ENCODE measurements at places on chromosomes 1 and 21. TPM values are rescaled to one million over a fixed set of nuclear protein-coding genes. Genes with fewer than 3 reads are reported as not detected.

The CENPL gene
- total RNA-seq = 26.3 TPM

The CD34 gene
- total RNA-seq = 42.5 TPM

The MR1 gene
- total RNA-seq = 24.1 TPM

The SLC35F3 gene
- total RNA-seq = 0.32 TPM

The ERG gene
- total RNA-seq = 17.1 TPM

The FCER1A gene
- total RNA-seq = 1.7 TPM

The SYCP1 gene
- not detected for total RNA-seq

The SLC5A9 gene
- total RNA-seq = 0.16 TPM
